Fibroblast of skin of right quadriceps (primary cell): ENCODE measurements at places on chromosomes 3 and 15.

DNA sequence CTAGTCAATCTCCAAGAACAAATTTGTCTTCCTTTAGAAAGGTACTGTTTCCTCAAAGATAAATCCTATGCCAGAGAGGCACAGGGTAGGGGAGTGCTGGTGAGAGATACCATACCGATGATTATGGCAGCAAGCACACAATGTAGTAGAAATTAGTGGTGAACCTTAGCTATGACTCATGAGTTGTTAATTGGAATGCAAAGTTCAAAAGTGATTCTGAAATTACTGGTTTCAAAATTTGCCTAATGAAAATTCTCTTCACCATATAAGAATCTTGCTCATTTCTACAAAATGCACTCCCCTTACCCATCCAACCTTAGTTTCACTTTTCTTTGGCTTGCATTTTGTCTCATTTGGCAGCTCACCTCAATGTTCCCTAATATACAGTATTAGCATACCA is 139.5 kb upstream of the SLC2A2 start:
- DNase-seq, result peak; percentile 37

DNA sequence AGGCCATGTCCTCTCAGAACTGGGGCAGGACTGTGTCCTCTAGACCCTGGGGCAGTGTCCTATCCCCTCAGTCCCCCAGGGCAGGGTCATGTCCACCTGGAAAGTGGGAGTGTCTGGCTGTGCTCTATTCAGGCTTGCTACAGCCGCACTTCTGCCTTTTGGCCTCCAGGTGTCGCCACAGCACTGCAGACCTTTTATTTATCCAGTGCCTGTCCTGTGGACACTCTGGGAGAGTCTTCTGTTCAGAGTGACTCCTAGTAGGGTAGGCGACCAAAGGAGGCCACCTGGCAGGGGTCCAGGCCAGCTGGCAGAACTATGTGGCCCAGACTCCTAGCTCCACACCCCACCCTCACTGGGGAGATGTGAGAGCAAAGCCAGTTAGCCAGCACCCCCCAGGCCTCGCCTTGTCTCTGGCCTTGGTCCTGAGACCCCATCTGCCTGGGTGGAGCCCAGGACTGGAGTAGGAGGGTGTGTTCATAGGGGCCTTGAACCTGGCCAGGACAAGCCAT is 3.9 kb downstream of the TMIE start:
- peak; percentile 66 for DNase-seq

- no peak for DNase-seq
These were observed 41.5 kb upstream of the PPARG start for GRCh38 chr3:12247411-12247810.

DNA sequence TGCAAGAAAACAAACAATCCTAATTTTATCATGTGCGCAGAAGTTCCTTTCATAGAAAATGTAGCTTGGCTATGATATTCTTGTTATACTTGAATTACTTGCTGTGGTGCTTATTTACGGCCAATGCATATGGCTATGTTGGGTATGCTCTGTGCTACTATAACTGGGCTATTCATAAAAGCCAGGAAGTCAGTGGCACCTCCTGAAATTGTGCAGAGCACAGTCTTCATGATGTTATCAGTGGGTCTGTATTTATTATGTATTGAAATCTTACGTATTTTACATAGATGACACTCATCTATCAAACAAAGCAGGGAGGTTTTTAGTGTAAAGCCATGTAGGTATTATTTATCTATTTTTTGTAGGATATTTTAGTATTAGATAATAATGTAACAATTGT is 196.5 kb upstream of the NAALADL2 start:
- DNase-seq, result no peak

GRCh38 chr3:152345233-152345632 is 76.5 kb downstream of the MBNL1 start:
- no peak for DNase-seq

- peak; percentile 7 for DNase-seq
These were observed 909 bp upstream of the GPD1L start for GRCh38 chr3:32105291-32106131.

GRCh38 chr15:87626860-87627259 is 629.7 kb downstream of the NTRK3 start:
- no peak for DNase-seq

GRCh38 chr3:13379201-13379830 is 40.8 kb downstream of the NUP210 start:
- DNase-seq, result peak; percentile 77

DNA sequence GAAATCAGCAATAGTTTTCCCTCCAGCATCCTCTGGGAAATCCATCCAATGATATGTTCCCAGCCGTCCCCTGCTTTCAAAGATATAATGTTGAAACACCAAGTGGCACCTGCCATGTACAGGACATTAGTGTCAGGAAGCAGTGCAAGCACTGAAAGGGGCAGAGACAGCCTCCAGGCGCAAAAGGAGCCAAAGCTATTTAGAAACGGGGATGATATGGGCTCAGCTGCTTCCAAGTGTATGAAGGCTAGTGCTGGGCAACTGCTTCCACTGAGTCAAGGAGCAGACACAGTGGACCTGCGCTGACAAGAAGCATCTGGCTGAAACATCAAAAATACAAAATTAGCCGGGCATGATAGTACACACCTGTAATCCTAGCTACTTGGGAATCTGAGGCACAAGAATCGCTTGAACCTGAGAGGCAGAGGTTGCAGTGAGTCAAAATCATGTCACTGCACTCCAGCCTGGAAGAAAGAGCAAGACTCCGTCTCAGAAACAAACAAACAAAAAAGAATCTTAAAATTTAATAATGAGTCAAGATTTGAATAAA is 119.7 kb downstream of the AQP9 start:
- DNase-seq, result no peak

- no peak for DNase-seq
These were observed 3.3 kb upstream of the IL17RE start for GRCh38 chr3:9899289-9899791.

DNA sequence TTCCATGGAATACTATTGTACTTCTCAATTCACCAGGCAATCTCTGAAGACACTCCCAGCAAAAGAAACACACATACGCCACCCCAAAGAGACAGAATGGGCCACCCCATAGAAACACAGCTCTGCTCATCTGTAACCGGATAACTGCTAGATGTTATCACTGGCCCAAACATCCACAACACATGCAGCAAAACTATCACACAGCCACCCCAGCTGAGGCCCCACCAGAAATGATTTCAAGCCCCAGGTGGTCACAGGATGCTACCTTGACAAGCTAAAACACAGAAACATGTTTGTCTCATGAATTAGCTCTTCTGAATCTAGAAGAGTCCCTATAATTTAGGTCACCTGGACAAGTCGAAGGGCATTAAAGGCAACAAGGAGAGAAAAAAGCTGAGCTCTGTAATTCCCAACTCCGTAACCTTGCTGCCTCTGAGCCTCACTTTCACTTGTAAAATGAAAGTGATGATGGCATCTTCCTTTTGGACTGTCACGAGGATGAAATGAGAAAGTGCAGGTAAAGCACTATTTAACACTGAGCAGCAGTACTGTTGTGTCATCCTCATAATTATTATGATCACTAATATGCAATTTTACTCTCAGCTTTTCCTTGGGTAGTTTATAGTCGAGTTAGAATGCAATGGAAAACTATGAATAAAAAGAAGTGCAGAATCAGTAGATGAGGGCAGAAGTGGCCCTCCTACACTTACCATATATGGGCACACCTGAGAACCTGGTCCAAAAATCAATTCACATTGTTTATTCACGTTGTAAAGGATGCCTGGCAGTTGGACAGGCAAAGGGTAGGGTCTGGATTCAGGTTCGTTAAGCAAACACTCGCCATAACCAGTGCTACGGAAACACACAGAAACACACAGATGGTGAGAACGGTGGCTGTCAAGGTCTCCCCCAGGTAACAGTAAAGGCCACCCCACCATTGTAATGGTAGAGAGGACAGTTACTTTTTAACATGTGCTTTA is 38.6 kb downstream of the ADAMTS9 start:
- DNase-seq, result no peak

DNA sequence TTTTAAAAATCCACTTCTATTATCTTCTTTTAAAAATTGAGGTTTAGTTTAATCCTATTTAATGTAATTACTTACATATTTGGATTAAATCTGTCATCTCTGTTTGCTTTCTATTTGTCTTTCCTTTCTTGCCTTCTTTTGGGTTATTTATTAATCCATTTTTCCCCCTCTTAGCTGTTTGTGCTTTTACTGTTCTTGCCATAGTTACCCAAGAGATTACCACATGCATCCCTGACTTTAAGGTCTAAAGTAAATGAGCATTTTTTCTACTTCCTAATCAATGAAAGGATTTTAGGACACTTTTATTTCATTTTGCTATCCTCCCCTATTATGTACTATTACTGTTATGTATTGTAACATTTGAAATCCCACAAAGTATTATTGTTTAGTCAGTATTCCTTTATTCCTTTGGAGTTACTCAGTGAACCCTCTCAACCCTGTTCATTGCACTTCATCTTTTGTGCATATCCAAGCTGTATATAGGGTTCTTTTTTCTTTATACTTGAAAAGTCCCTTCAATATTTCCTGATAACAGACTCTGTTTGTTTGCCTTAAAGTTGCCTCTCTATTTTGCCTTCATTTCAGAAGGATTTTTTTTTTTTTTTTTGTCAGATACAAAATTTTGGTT is 62.7 kb downstream of the MEF2A start:
- no peak for DNase-seq

GRCh38 chr15:84111575-84111974 is 124.0 kb upstream of the GOLGA6L4 start:
- no peak for DNase-seq

DNA sequence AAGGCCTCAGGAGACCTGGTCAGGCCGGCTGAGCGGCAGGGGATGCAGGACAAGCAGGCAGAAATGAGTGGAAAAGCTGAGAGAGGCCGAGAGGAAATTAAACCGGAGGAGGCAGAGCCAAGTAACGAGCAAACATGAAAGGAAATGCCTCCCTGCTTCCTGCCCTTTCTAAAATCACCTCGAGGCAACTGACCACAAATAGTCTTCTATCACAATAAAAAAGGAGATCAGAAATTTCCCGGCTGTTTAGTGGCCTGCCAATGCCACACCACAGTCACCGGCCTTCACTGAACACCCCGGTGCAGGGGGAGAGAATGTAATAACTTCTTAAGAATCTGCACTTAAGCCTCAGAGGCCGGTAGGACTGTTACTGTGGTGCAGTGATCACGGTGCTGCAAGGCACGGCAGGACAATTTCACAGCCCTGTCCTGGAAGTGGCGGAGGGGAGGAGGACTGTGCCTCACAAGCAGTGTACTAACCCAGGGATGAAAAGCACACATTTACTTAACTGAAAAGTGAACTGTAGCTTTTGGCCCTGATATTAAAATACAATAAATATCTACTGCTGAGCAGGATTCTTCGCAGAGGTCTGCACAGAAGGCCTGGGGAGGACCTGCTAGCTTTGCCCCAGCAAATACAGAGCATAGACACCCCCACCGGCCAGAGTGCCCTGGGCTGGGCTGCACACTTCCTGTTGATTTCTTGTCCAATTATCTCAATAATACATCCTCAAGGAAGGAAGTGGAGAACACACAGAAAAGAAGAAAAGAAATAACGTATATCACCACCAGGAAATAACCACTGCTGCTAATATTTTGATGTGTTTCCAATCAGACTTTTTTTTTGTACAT is 183.5 kb upstream of the NSMCE3 start:
- DNase-seq, result no peak

- no peak for DNase-seq
These were observed 270.5 kb downstream of the MBNL1 start for GRCh38 chr3:152539191-152539764.

- no peak for DNase-seq
These were observed 130.1 kb downstream of the EEFSEC start for GRCh38 chr3:128283421-128283820.

GRCh38 chr15:39741258-39741657 is 41.4 kb downstream of the FSIP1 start:
- DNase-seq, result no peak

DNA sequence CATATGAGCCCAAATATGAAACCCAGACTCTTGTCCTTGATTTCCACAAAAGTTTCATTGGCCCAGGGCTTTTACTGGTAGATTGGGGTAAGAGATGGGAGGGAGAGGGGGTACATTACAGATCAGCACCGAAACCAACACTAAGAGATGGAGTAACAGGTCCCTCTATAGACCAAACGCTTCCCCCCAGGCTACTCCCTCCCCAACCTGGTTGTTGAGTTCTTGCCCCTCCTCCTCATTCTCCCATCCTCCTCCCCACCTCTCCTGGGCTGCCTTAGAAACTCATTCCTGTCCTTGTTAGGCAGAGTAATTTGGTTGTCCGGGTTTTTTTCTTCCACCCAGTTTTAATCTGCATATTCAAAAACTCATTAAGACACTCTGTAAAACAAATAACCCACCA is 74.1 kb downstream of the MESD start:
- DNase-seq, result no peak

- no peak for DNase-seq
These were observed 88.6 kb downstream of the THSD4 start for GRCh38 chr15:71203586-71204474.
